Nephron progenitor cell (in vitro differentiated cells): ENCODE measurements at places on chromosomes 5 and 9.

DNA sequence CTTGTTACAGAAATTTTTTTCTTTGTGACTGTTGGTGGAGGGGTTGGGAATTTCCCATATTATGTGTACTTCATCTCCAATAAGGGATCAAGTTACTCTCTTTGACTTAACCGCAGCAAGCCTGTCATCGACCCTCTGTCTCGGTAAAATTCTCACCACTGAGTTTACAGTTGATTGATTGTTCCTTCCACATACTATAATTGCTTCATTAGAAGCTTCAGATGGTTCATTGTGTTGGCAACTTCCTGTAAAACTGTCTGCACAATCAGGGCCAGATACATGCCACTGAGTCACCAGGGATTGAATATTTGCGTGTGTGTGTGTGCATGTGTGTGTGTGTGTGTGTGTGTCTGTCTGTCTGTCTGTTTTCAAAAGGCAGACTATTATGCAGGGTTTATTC is 176.6 kb downstream of the ZNF462 start:
- H3K4me3 ChIP-seq = no peak overlapping the region
- peaks cover 6% of the 10 kb centered on the region for H3K27me3 ChIP-seq
- no peaks in the 10 kb centered on the region for H3K36me3 ChIP-seq
- H3K4me1 ChIP-seq = peaks cover 30% of the 10 kb centered on the region
- H3K27ac ChIP-seq = peak overlapping the region; percentile 9
- DNase-seq = no peak

GRCh38 chr9:68631811-68632210 is 73.2 kb upstream of the PIP5K1B start:
- H3K27me3 ChIP-seq = no peaks in the 10 kb centered on the region
- DNase-seq = no peak
- H3K36me3 ChIP-seq = no peaks in the 10 kb centered on the region
- H3K4me1 ChIP-seq = peaks cover 4% of the 10 kb centered on the region

- no peaks in the 10 kb centered on the region for H3K4me1 ChIP-seq
- H3K4me3 ChIP-seq = no peak overlapping the region
- no peak for DNase-seq
- H3K27ac ChIP-seq = no peak overlapping the region
- H3K27me3 ChIP-seq = peaks cover 4% of the 10 kb centered on the region
Observed at GRCh38 chr9:70791936-70792335, 329.5 kb downstream of the TRPM3 start.

DNA sequence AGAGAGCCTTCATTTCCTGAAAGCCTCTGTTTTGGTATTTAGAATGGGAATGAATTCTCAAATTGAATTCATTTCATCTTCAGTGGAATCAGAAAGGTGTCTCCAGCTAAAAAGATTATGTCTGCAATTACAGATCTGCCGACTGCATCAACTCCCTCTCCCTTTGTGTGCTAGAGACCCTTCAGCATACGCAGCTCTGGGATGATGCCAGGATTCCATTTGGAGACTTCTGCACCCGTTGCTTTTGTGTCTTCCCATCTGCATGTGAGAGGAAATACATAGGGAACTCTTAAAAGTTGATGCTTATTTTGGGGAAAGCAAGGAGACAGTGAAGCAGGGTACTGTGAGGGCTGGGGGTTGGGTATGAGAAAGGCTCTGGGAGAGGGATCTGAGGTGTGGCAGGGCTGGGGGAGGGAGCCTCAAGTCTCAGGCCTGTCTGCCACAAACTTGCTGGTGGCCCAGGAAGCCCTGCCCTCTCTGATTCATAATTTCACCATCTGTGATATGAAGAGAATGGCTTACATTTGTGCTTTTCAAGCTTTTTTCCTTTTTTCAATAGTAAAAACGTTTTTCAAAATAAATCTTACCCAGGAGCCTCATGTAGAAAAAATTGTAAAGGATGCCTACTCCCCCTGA is 89.7 kb upstream of the SAP30L start:
- H3K27me3 ChIP-seq = peaks cover 8% of the 10 kb centered on the region
- H3K4me1 ChIP-seq = peaks cover 59% of the 10 kb centered on the region
- H3K36me3 ChIP-seq = no peaks in the 10 kb centered on the region
- H3K27ac ChIP-seq = no peak overlapping the region
- no peak for DNase-seq

GRCh38 chr9:131253891-131254491 is 22.3 kb downstream of the FAM78A start:
- peaks cover 5% of the 10 kb centered on the region for H3K27me3 ChIP-seq
- DNase-seq = no peak
- no peaks in the 10 kb centered on the region for H3K36me3 ChIP-seq
- H3K4me1 ChIP-seq = peaks cover 23% of the 10 kb centered on the region
- H3K4me3 ChIP-seq = no peak overlapping the region

- DNase-seq = no peak
- peaks cover 4% of the 10 kb centered on the region for H3K27me3 ChIP-seq
- H3K36me3 ChIP-seq = no peaks in the 10 kb centered on the region
- peaks cover 12% of the 10 kb centered on the region for H3K4me1 ChIP-seq
- H3K27ac ChIP-seq = no peak overlapping the region
- H3K4me3 ChIP-seq = no peak overlapping the region
Observed at GRCh38 chr5:97149709-97150108, 7.3 kb upstream of the LIX1 start.
